ENCODE measurements at places on chromosomes 1 and 21. TPM values are rescaled to one million over a fixed set of nuclear protein-coding genes. Genes with fewer than 3 reads are reported as not detected.

- peak; percentile 48 for DNase-seq
Measured at GRCh38 chr1:55214934-55215193, 300 bp downstream of the USP24 start.

GRCh38 chr1:167737169-167737568 is 15.4 kb downstream of the MPZL1 start:
- no peak for DNase-seq

The AMY2A gene
- 0.55 TPM for total RNA-seq

- DNase-seq = no peak
Measured at GRCh38 chr1:91036894-91037829, 15.3 kb upstream of the ZNF644 start.

DNA sequence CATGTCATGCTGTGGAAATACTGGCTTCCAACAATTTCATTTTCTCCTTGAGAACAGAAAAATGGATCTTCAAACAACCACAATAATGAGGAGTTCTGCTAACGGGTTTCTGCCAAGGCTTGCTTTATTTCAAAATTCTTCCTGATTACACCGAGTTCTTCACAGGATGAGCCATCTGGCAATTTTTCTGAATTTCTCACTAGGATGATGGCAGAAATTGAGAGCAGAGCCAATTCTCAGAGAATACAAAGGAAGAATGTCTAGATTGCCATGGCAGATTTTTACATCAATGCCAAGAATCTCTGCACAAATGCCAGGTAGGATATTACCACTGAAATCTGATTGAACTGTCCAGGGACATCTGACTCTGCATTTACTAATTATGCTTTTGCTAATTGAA is 619.0 kb upstream of the CHRM3 start:
- DNase-seq = no peak

DNA sequence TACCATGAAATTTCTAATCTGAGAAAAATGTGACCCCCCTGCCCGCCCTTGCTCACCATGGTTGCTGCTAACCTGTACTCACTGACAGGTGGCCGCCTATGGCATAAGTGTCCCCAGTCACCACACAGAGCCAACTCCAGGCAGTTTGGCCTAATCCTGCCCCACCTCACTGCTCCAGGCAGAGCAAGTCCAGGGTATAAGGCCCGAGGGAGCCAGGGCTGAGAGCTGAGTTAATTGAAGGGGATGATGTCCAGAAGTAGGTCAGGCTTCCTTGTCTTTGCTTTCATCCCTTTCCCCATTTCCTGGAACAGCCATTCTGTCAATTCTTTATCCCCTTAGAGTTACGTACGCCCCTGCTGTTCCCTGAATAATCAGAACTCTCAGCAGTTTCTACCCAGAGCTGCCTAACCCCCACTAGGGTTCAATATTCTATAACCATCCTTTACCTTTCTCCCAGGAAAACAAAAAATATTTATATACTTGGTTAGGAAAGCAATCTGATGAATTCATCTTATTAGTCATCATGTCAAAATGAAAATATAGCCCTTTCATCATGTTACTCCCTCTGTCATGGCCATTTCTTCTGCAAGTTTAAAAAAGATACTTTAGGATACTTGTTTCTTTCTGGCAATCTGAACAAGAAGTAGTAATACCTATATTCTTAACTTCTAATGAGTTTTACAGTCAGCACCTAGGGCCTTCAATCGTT is 29.4 kb upstream of the CD101 start:
- DNase-seq = no peak

The LCE1E gene
- total RNA-seq = not detected

The CCDC17 gene
- total RNA-seq = 2.4 TPM

- DNase-seq = no peak
Measured at GRCh38 chr1:168441745-168442144, 102.1 kb downstream of the XCL2 start.

DNA sequence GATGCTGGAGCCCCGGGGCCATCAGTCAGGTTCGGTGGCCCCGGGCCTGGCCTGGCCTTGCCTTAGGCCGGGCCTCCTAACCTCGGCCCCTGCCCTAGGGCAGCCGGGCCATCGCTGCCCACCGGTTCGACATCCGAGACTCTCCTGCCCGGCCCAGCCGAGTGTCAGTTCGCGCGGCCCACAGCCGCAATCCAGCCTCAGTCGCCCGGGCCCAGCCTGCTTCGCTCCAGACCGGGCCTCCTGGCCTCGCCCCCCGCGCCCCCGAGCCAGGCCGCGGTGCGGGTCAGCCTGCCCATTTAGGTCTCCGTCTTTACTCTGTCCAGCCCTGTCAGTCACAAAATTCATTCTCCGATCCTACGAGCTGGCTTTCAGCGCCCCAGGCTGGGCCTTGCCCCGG is 777 bp downstream of the LRRC41 start:
- DNase-seq = peak; percentile 43

DNA sequence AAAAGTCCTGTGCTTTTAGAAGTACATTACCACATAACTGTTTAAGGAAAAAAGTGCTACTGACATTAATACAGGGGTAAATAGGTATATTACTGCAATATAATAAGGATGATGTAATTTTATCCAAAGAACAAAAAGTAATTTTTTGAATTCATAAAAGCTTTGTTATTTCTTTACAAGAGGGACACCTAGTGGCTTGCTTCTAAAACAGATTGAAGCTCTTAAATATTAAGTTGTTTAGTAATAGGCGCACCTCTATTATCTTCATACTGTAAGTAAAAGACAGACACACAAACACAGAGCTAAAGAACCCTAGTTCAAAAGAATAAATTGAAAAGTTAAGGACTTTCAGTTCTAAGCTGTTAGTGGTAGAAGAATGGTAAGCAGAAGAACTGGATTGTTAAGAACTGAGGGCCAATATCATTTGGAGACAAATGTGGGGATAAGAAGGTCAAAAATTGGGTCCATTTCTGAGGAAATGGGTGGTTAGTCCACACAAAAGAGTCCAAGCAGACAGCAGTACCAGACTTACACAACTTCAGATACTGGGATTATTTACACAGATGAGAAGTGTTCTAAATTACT is 15.4 kb downstream of the ZNHIT6 start:
- DNase-seq = no peak

DNA sequence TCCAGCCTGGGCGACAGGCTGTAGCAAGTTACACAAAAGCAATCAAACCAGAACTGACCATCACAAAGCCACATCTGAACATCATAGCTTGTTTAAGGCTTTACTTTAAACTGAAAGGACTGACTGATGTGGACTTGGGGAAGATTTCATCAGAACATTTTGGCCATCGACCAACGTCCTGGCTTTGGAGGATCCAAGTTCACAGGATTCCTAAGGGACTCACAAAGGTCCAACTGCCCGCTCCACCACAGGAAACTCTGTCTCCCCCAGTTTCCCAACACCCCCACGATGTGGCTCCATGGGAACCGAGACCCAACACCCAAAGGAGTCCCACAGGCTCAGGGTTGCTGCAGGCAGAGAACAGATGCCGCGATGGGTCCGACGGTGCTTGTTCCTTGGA is 9.3 kb downstream of the SSU72 start:
- no peak for DNase-seq

GRCh38 chr1:3869751-3870301 is 12.6 kb downstream of the DFFB start:
- no peak for DNase-seq

DNA sequence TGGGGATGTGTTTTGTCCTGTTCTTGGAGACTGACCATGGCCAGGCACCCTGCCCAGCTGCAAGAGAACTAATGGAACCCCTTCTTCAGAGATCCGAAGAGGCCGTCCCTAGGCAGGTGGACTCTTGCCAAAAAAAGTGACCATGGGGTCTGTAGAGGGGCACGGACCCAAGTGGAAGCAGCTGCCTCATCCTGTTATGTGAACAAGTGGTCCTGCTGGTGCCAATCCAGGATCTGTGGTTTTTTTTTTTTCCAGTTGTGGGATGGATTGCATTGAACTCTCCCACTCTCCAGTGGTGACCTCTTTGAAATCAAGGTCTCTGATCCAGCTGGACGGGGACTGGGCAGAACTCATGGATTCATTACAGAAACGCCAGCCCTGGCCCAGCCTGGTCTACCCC is 71.2 kb downstream of the ARHGEF10L start:
- no peak for DNase-seq

- no peak for DNase-seq
Measured at GRCh38 chr1:30906631-30907441, 1.7 kb downstream of the SDC3 start.

The TSSK3 gene
- total RNA-seq = 1.7 TPM

The FAM167B gene
- 7.1 TPM for total RNA-seq

The ADCY10 gene
- total RNA-seq = 0.34 TPM

GRCh38 chr1:241592273-241592958 is 47.8 kb downstream of the CHML start:
- no peak for DNase-seq

DNA sequence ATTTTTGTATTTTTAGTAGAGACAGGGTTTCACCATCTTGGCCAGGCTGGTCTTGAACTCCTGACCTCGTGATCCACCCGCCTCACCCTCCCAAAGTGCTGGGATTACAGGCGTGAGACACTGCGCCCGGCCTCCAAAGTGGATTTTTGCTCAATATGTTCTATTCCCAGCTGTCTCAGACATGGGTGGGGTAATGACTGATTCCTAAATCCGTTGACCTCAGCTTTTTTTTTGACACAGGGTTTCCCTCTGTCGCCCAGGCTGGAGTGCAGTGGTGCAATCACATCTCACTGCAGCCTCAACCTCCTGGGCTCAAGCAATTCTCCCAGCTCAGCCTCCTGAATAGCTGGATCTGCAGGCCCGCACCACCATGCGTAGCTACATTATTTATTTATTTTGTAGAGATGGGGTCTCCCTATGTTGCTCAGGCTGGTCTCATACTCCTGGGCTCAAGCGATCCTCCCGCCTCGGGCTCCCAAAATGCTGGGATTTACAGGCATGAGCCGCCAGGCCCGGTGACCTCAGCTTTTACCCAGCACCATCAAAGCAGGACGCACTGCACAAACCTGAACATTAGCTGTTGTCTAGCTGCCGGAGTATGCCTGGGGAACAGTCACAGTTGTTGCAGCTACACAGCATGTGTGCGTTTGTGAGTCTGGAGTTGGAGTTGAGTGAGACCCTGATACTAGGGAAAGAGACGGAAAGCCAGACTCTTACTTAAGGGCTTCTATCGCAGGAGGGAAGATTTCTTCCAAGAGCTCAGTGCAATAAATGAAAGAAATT is 43.7 kb upstream of the PSEN2 start:
- DNase-seq = no peak

DNA sequence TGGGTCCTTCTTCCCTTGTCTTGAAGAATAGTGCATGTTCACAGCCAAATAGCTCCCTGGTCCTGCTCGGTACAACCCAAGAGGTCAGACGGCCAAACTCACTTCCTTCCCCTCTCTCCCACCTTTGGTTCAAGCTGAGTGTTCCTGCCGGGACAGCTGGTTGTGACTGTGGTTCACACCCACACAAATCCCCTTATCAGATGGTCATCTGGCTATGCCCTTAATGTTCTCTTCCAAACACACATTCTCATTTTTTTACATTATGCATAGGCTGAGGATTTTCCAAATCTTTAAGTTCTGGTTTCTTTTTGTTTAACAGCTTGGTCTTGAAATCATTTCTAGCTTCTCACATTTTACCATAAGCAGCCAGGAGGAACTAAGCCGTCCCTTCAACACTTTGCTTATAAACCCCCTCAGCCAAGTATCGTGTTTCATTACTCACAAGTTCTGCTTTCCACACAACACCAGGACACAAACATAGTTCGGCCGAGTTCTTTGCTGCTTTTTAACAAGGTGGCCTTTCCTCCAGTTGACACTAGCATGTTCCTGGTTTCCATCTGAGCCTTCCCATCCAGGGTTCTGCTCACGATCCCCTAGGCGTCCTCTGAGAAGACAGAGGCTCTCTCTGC is 19.7 kb upstream of the TSPEAR start:
- no peak for DNase-seq

The VSIG8 gene
- total RNA-seq = not detected

- no peak for DNase-seq
Measured at GRCh38 chr1:248710305-248710900, 7.8 kb upstream of the OR14I1 start.

The LPAR3 gene
- total RNA-seq = 26.8 TPM

DNA sequence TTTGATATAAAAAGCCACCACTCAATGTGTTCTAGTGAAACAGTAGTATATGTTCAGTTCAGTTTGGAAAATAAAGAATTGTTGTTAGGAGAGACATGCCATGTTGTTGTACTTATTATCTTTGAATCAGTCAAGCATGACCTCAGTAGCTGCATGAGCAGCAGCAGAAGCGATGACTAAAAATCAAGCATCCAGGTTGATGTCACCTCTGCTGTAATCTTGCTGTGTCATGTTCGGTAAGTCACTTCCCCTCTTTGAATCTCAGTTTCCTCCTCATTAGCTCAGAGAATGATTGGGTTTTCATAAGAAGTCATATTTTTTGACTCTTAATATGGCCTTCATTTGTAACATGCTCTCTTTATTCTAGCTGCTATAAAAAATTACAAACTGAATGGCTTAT is 428.4 kb upstream of the B3GALT2 start:
- DNase-seq = no peak

GRCh38 chr1:241957692-241958494 is at the start of gene BECN2:
BECN2 (plus strand) TSS chr1:241957767; CDS start chr1:241957767, 0 bp downstream.
- peak; percentile 13 for DNase-seq

DNA sequence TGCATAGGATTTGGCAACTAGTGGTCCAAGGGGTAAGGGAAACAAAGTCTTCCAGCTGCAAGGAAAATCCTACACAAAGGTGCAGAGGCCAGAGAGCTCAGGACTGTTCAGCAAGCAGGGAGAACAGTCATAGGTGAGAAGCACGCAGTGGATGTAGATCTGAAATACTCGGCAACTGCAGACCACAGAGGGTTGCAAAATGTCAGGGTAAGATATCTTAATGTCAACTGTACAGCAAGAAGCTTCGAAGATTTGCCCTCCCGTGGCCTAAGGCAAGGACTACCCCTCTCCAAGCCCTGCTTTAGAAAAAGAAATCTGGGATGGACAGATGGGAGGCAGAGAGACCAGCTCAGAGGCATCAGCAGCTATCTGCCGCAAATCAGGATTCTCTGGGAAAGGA is 153.4 kb upstream of the IRF2BP2 start:
- DNase-seq = no peak

GRCh38 chr1:209421978-209422680 is 161.4 kb upstream of the CAMK1G start:
- no peak for DNase-seq

DNA sequence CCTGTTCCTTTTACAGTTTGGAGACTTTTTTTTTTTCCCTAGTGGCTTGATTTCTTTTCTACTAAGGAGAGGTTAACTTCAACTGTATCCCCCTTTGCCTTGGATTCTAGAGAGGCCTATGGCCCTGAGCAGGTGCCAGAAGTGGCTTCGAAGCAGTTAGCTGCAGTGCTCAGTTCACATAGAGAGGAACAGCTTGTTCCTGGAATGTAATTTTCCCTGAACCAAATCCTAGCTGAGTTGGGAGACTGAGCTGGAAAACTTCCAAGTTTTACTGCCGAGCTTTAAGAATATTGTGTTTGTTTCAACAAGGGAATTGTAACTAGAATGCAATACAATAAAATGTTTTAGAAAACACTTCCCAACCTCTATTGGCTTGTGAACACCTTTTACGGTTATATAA is 17.5 kb downstream of the RD3 start:
- DNase-seq = no peak
